ENCODE measurements at places on chromosomes 6 and 20.
A peak's percentile ranks its signal among the peaks of the same experiment; 100 is the strongest.

GRCh38 chr20:16844406-16844805 lies 96.2 kb downstream of the OTOR start:
- no peak overlapping the region for H3K4me3 ChIP-seq
- no peak for DNase-seq
- no peaks in the 10 kb centered on the region for H3K27me3 ChIP-seq
- no peaks in the 10 kb centered on the region for H3K36me3 ChIP-seq
- H3K27ac ChIP-seq, result no peak overlapping the region

- H3K27me3 ChIP-seq, result peaks cover 95% of the 10 kb centered on the region
- H3K36me3 ChIP-seq, result no peaks in the 10 kb centered on the region
- no peak overlapping the region for H3K27ac ChIP-seq
- H3K4me1 ChIP-seq, result no peaks in the 10 kb centered on the region
- no peak for DNase-seq
- no peak overlapping the region for H3K4me3 ChIP-seq
Observed at GRCh38 chr20:38723017-38723847, 1.1 kb upstream of the SLC32A1 start.

GRCh38 chr6:43511824-43512415 lies 1.8 kb upstream of the LRRC73 start:
- H3K27me3 ChIP-seq, result peaks cover 6% of the 10 kb centered on the region
- H3K4me1 ChIP-seq, result peaks cover 20% of the 10 kb centered on the region
- no peak for DNase-seq

GRCh38 chr6:132728616-132729015 lies 14.8 kb upstream of the VNN1 start:
- H3K4me1 ChIP-seq, result no peaks in the 10 kb centered on the region
- H3K27me3 ChIP-seq, result no peaks in the 10 kb centered on the region
- H3K36me3 ChIP-seq, result no peaks in the 10 kb centered on the region

GRCh38 chr6:28269492-28269891 lies 2.5 kb downstream of the ZSCAN26 start:
- no peak overlapping the region for H3K4me3 ChIP-seq
- DNase-seq, result no peak
- H3K4me1 ChIP-seq, result peaks cover 18% of the 10 kb centered on the region

DNA sequence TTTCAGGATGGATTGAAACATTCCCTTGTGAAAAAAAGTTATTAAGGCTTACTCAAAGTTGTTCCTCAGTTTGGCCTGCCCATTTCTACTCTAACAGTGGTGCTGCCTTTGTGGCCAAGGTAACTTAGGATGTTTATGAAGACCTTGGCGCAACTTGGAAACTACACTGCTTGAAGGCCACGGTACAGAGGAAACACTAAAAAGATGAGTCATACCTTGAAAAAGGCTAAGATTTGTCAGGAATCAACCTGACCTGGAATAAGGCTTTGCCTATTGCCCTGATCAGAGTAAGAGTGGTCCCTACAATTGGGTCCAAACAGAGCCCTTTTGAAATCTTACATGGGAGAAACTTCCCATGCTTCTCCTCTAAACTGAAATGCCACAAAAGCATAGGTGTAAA lies 119.9 kb upstream of the MOCS1 start:
- no peak overlapping the region for H3K27ac ChIP-seq
- no peaks in the 10 kb centered on the region for H3K27me3 ChIP-seq
- no peaks in the 10 kb centered on the region for H3K4me1 ChIP-seq
- H3K4me3 ChIP-seq, result no peak overlapping the region
- no peak for DNase-seq

DNA sequence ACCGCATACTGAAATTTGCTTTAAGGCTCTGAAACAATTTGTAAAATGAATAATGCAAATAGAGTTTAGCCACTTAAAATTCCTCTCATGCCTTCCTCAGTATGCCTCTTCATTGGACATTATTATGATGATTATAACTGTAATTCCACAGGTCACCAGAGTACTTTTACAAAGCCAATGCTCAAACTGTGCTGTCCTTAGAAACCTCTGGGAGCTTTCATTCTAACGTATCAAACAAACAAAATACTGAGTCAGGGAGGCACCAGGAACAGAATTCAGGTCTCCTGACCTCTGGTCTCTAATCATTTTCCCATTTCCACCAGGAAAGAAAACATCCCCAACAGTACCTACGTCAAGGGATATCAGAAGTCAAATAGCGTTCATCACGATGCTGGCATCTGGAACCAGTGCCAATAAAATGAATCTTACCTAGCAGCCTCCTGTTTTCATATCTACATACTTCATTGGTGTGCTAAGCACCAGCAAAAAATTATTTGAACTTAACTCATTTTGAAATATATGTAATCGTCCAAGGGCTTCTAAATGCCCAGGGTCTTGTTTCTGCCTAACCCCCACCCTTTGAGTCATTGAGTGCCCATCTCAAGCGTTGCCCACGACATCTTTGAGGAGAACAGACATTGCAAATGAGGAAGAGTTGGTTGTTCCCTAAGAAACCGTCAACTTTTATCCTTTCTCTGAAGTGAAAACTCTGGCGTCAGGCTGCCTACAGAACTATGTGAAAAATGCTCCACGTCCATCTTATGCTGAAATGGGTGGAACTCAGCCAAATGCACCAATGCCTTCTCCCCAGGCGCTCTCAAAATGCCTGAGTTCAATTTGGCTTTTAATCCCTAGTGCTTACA lies 37.9 kb downstream of the NEDD9 start:
- peak overlapping the region; percentile 99 for H3K27ac ChIP-seq
- no peak overlapping the region for H3K4me3 ChIP-seq
- DNase-seq, result peak; percentile 81
- H3K36me3 ChIP-seq, result peaks cover 43% of the 10 kb centered on the region
- H3K27me3 ChIP-seq, result no peaks in the 10 kb centered on the region

DNA sequence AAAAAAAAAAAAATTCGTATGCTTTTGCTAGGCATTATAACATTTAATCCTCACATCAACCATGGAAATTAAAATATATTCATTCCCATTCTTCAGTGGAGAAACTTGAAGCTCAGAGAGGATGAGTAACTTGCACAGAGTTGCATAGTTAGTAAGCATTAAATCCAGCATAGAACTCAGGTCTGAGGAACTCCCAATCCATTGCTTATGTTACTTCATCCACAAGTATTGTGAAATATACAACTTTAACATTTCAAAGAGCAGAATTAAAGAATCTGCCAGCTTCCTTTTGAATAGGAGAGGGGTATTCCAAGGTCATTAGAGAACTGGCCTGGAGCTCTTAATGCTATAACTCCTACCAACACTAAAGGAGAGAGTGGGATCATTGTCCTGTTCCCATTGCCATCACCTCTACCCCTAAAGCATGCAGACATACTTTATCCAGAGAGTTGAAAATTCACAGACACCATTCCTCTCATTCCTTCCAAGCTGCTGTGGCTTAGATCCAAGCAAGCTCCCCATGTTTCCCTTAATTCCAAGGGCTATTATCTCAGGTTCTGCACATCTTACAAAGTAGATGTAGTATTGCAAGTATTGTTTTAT lies 91.9 kb downstream of the FLRT3 start:
- H3K36me3 ChIP-seq, result no peaks in the 10 kb centered on the region
- H3K4me1 ChIP-seq, result no peaks in the 10 kb centered on the region
- H3K27me3 ChIP-seq, result no peaks in the 10 kb centered on the region
- H3K4me3 ChIP-seq, result no peak overlapping the region

DNA sequence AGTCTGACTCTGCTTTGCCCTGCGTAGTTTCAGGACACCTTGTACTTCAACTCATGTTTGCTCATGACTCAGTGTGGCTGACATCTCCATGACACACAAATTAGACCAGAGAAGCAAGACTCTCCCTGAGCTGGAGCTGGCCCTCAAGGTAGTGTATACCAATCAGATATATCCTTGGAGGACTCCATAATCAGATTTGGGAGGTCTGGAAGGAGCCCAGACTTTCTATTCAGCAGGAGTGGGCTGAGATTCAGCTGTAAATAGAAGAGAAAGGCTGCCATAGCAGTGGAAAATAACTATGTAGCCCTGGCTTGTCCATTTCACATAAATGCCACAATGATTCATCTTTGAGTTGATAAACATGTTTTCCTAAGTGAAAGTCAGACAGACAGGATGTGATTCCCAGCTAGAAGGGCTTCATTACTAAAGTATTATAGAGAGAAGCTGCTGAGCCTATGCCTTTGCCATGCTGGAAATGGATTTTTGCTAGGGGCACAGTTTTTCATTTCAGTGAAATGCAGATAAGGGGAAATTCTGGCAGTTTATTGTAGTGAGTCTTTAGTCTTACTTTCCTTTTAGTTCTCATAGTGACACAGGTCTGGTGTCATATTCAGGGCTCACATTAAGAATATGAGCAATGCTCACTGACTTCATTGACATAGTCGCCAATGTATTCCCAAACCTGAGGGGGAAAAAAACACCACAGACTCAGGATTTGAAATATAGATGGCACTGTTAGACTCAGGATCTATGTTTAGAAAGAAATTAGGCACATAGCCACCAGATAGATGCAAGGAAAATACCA lies 95.3 kb downstream of the CLVS2 start:
- DNase-seq, result no peak
- peak overlapping the region; percentile 24 for H3K27ac ChIP-seq
- H3K27me3 ChIP-seq, result no peaks in the 10 kb centered on the region
- no peak overlapping the region for H3K4me3 ChIP-seq
- H3K4me1 ChIP-seq, result no peaks in the 10 kb centered on the region

GRCh38 chr6:16766043-16766536 lies 4.8 kb upstream of the ATXN1 start:
- H3K4me3 ChIP-seq, result no peak overlapping the region
- H3K4me1 ChIP-seq, result peaks cover 69% of the 10 kb centered on the region
- H3K36me3 ChIP-seq, result no peaks in the 10 kb centered on the region
- no peaks in the 10 kb centered on the region for H3K27me3 ChIP-seq
- DNase-seq, result peak; percentile 93

DNA sequence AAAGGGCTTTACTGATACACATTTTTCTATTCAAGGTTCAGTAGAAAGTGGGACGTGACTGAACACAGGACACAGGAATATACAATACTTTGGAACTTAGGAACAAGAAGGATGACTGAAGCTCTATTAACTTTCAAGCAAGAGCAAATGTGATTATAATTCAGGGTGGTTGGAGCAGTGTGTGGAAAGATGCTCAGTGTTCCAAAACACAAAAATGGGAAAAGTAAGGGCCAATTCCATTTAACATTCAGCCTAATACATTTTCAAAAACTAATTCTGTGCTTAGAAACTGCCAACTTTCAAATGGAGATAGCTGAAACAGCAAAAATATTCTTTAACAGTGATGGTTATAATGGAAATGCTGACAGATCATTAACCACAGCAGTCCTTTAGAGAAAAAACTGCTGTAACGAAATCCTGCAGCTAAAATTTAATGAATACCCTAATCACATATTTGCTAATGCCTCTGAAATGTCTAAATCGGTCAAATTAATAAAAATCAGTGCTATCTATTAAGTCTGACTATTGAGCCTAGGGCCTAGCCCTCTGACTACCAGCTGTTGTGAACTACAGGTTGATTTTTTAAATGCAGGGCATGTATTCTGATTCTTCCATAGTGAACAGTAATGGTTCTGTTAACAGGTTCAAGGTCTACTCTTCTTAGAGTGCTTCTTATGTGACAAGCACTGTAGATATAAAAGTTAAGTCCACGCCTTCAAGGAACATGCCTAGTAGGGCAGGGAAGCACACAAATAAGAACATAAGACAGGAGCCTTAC lies 45.9 kb downstream of the RARS2 start:
- no peak for DNase-seq
- no peaks in the 10 kb centered on the region for H3K4me1 ChIP-seq
- no peak overlapping the region for H3K4me3 ChIP-seq
- no peak overlapping the region for H3K27ac ChIP-seq
- H3K27me3 ChIP-seq, result no peaks in the 10 kb centered on the region
- H3K36me3 ChIP-seq, result peaks cover 81% of the 10 kb centered on the region

GRCh38 chr20:32472581-32473207 lies 112.4 kb downstream of the NOL4L start:
- H3K4me3 ChIP-seq, result no peak overlapping the region
- H3K27me3 ChIP-seq, result no peaks in the 10 kb centered on the region
- no peak for DNase-seq
- H3K27ac ChIP-seq, result no peak overlapping the region
- peaks cover 40% of the 10 kb centered on the region for H3K36me3 ChIP-seq

DNA sequence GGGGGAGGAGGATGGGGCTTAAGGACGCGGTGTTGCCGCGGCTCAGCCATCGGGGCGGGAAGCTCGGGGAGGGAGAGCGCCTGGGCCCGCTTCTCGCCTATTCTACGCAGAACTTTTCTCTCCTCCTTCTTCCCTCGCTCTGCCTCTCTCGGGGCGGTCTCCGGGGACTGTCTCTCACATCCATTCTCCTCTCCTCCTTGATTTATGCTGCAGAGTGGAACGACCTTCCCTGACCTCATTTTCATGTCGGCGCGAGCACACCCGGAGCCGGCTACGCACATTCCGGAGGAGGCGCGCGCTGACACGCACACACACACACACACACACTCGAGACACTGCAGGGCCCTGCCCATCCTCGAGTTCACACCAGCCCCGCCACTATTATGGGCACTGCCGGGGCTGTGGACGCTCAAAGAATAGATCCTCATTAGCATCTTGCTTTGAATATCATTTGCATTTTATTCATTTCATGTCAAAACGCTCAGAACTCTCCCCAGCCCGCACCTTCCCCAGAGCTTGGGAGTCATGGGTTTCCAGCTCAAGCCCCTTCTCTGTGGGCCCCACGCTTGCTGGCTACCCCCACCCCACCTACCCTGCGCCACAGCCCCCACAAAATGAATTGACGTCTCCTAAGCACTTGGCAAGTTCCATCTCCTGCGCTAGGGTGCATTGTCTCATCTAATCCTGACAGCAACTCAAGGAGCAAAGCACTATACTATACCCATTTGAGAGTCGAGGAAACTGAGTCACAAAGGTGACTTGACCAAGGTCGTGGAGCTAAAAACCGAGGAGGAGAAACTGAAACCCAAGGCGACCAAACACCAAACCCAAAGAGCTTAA lies 36.8 kb downstream of the NCR2 start:
- H3K4me1 ChIP-seq, result peaks cover 40% of the 10 kb centered on the region
- H3K27me3 ChIP-seq, result no peaks in the 10 kb centered on the region
- no peak overlapping the region for H3K27ac ChIP-seq
- peak overlapping the region; percentile 33 for H3K4me3 ChIP-seq
- H3K36me3 ChIP-seq, result no peaks in the 10 kb centered on the region
- no peak for DNase-seq

GRCh38 chr20:55784036-55784435 lies 221.3 kb downstream of the CBLN4 start:
- no peak for DNase-seq
- no peak overlapping the region for H3K27ac ChIP-seq
- no peaks in the 10 kb centered on the region for H3K36me3 ChIP-seq
- no peaks in the 10 kb centered on the region for H3K4me1 ChIP-seq
- H3K4me3 ChIP-seq, result no peak overlapping the region

DNA sequence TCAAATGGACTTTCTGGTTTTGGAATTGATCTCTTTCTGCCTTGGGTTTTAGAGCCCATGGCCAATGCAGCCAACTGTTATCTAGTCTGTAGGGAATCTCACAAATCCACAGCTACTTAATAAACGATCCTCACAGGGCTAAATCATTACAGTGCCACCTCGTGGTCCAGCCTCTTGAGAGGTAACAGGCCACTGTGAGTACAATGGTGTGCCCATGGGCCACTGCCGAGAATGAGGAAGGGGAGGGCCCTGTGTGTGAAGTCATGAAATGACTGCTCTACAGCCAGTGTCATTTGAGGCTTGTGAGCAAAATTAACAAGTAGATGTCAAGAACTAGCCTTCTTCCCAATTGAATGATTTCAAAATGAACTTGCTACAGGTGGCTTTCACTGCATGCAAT lies 54.3 kb upstream of the GMPR start:
- no peak overlapping the region for H3K27ac ChIP-seq
- H3K4me3 ChIP-seq, result no peak overlapping the region
- H3K27me3 ChIP-seq, result no peaks in the 10 kb centered on the region
